ENCODE measurements at places on chromosomes 7 and 10.

- no peak for DNase-seq
Measured at GRCh38 chr7:151630851-151631569, 111.3 kb upstream of the RHEB start.

- DNase-seq, result no peak
Measured at GRCh38 chr7:151351027-151351426, 9.4 kb downstream of the NUB1 start.

GRCh38 chr7:8161364-8161828, 100.6 kb downstream of the ICA1 start:
- DNase-seq, result no peak

DNA sequence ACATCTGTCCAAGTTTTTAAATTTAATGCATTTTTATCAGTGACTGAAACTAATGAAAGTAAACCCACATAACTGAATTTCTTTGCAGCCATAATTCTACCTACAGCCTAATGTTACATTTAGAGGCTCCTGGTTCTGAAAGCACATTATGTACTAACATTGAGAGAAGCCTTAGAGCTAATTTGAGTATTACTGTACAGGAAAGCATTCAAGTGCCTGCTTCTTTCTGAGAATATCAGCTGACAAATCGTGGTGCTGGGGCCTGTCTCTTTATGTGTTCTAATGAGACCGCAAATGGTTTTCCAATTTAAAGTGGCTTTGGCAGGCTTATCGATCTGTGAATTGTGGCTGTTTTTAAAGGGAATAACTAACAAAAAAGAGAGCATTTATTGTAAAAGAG, 32.3 kb upstream of the DGKB start:
- DNase-seq, result no peak

DNA sequence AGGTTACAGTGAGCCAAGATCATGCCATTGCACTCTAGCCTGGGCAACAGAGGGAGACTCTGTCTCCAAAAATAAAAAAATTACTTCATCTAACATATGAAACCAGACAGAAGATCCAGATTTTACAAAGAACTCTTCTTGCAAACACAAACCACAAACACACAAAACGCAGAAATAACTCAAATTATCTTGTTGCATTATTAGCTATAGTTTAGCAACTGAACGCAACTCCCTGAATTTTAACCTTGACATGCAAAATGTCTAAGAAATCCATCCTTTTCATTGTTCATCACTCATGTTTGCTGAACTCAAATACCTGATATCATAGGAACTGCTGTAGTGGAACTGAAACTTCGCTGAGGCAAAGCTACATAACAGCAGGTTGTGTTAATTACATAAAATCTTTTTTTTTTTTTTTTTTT, 64.1 kb downstream of the MICU1 start:
- DNase-seq, result no peak

DNA sequence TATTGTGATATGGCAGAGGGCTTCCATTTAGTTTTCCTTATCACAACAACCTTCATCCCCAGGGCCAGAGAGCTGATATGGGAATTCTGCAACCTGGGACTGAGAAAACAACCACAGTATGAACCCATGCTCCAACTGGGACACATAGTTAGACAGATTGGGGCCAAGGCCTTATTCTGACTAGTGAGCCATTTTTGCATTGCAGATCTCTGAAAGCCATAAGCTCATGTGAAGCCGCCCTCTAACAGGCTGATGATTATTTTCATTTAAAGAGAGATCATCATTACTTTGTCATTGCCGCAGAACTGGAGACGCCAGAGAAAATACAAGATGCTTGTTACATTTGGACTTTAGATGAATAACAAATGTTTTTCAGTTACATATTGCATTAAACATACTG, 791.7 kb upstream of the POM121L12 start:
- DNase-seq, result no peak

Measured in stimulated activated CD8-positive, alpha-beta memory T cell treated with anti-CD3 and anti-CD28 coated beads, Interleukin-4, amount 100 ng/mL, for 4 hours (primary cell).